ENCODE measurements at places on chromosomes 6 and 20.

DNA sequence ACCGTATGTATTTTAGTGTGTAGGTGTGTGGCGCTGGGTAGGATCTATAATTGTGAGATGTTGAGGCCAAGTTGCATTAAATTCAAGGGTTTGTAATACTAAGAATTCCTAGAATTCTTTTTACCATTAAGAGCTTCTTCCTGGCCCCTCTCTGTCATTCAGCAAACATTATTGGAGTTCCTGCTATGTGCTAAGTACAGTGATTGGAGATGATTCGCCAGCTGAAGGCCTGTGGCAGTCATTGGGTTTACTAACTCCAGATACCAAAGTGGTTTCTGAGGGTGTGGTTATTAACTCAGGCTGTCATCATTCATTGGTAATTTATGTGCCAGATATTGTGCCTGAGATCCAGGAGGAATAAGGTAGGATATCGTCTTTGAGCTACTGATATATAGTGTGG is 167.1 kb downstream of the LAMA2 start:
- DNase-seq: no peak

GRCh38 chr6:97067045-97067444 is 142.5 kb downstream of the KLHL32 start:
- no peak for DNase-seq

DNA sequence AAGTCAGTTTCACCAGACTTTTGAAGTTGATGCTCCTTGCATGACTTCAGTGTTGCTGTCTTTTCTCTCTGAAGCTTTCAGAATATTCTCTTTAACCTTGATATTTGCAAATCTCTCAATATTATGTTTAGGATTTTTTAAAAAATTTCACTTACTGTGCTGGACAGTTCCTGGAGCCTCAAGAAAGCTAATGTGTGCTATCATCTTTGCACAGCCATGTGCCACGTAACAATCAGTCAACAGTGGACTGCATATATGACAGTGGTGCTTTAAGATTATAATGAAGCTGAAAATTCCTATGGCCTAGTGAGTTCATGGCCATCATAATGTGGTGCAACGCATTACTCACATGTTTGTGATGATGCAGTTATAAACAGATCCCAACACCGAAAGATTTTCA is 59.1 kb upstream of the OGFRL1 start:
- no peak for DNase-seq

GRCh38 chr6:75932067-75932466 is 140.4 kb downstream of the IMPG1 start:
- DNase-seq: no peak

GRCh38 chr20:34984756-34985261 is 29.1 kb downstream of the MYH7B start:
- peak; percentile 36 for DNase-seq

- DNase-seq: no peak
Observed at GRCh38 chr20:61720348-61720696, 345.4 kb downstream of the TAF4 start.

DNA sequence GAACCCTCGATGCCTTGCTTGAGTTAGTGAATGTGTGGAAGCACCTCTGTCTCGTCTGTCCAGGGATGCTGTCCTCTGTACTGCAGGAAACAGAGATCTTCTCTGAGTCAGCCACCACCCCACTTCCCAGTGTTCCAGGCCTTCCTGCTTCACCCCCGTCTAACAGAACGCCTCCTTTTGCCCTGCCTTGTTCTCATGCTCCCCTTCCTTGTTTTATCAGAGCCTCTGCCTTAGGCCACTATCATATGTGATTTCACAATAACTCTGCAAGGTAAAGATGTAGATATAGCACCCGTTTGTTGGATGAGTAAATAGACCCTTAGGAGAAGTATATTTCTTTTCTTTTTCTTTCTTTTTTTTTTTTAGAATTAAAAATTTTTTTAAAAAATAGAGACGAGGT is 106.7 kb upstream of the CLDN20 start:
- DNase-seq: no peak

DNA sequence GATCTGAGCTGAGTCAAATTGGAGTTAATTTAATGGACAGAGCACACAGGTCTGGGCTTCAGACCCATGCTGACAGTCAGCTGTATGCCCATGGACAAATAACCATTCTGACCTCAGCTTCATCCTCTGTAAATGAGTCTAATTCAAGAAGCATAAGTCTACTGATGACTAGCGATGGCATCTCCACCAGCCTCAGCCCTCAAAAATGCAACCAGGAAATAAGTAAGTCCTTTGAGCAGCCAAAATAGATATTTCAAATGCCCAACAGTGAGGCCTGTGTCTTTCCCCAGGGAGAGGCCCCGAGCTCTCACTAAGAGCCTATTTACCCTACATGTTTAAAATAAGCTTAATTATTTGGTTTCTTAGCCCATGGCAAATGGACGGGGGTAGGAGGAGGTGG is 114.2 kb upstream of the MTHFD1L start:
- no peak for DNase-seq

DNA sequence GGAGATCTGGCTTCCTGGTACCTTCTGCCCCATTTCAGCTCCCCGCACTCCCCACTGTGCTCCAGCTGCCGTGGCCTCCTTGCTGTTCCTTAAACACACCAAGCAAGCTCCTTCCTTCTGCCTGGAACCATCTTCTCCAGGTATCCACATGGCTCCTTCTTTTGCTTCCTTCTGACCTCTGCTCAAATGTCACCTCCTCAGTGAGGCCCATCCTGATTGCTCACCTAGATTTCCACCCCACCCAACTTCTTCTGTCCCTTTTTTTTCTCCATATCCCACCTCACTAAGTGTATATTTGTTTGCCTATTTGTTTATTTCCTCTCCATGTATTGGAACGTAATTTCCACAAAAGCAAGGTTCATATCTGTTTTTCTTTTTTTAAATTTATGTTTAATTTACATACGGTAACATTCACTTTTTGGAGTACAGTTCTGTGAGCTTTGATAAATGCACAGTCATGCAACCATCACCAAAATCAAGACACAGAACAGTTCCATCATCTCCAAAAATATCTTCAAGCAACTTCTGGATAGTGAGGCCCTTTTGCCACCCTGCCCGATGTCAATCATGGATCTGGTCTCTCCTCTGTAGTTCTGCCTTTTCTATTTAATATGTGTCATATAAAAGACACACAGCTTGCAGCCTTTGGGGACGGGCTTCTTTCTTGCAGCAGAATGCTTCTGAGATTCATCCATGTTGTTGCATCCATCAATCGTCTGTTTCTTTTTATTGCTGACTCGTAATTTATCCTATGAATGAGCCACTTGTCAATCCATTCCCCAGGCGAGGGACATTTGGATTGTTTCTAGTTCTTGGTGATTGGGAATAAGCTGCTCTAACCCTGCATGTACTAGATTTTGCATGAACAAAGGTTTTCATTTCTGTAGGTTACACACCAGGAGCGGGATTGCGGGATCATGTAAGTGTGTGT is 46.3 kb downstream of the SLC2A10 start:
- DNase-seq: no peak

GRCh38 chr6:20866036-20866435 is 331.8 kb downstream of the CDKAL1 start:
- no peak for DNase-seq

GRCh38 chr20:36830791-36831691 is 44.9 kb upstream of the TLDC2 start:
- peak; percentile 52 for DNase-seq

GRCh38 chr20:45378191-45378590 is at the start of gene TP53TG5:
TSS of gene TP53TG5 (minus strand) at chr20:45378325. CDS start at chr20:45378236, 89 bp downstream.
- DNase-seq: no peak

GRCh38 chr20:9218531-9218961 is 149.7 kb downstream of the PLCB4 start:
- DNase-seq: no peak

- no peak for DNase-seq
Observed at GRCh38 chr6:92681401-92681800, 738.0 kb downstream of the EPHA7 start.

DNA sequence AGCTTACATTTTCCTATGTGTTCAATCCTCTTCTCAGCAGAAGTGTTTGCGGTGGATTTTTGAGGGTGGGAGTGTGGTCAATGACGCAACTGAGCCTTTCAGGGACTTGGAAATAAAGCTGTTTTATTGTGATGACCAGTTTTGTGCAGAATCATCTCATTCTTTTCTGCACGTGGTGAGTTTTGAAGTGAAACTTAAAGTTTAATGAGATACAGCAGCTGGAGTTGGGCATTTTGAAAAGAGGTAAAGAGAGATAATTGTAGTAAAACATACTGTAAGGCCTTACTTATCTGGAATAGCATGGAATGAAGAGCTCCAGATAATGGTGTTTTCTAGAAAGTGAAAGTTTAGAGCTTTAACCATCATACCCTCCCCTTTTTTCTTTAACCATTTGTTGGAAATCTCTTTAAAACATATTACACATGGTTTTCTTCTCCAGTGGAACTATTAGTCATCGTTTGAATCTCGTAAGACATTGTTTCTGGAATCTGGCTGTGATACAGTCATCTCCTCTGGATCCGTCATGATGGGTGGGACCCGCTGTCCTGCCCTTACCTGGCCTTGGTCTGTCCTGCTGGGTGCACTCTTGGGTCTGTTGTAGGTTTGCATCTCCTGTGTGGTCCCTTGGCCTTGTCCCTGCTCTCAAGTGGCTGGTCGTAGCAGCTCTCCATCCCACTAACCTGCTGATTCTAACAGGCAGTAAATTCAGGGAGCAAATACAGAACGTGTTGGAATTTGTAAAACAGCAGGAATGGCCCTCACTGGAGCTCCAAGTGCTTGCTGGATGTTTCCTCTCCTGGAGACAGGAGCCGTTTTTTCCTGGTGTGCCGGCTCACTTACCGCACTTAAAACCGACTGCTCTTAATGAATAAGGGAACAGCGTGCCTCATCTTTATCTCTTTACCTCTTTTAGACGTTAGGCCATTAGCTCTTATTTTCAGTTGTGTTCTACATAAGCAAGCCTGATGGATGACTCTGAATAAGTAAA is 29.8 kb downstream of the UST start:
- DNase-seq: peak; percentile 72

- DNase-seq: no peak
Observed at GRCh38 chr6:11432713-11433450, 104.7 kb upstream of the TMEM170B start.

DNA sequence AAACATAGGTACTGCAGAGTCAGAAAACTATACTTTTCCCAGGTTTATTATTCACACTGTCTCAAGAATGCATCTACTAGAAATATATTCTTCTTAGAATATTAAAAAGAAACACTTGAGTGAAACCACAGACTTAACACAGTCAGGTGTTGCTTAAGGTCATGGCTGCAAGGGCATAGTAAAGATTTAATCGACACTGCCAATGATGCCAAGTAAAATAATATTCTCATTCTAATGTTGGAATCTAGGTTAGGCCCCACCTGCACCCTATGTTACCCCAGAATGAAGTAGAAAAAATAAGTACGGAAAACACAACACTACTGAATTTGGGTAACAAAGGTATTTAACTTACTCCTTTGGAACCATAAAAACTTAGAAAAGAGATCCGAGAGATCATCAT is 155.0 kb downstream of the RALGAPA2 start:
- DNase-seq: no peak

GRCh38 chr6:15284743-15285142 is 38.9 kb downstream of the JARID2 start:
- no peak for DNase-seq

DNA sequence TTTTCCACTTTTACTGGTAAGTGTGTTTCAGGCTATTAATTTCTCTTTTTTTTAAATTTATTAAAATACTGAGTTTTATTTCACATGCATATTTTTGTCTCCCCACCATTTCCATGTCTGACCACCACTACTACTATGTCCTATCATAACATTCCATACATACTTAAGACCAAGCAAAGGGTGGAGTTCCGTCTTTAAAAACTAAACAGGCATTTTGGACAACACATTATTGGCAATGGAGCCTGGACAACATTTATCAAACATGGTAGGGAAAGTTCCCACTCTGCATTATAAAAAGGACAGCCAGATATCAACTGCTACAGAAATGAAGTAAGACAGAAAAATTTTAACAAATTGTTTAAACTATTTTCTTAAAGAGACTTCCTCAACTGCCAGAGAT is 91.9 kb downstream of the LMBRD1 start:
- no peak for DNase-seq

GRCh38 chr6:56040889-56041301 is 165.5 kb upstream of the BMP5 start:
- DNase-seq: no peak

DNA sequence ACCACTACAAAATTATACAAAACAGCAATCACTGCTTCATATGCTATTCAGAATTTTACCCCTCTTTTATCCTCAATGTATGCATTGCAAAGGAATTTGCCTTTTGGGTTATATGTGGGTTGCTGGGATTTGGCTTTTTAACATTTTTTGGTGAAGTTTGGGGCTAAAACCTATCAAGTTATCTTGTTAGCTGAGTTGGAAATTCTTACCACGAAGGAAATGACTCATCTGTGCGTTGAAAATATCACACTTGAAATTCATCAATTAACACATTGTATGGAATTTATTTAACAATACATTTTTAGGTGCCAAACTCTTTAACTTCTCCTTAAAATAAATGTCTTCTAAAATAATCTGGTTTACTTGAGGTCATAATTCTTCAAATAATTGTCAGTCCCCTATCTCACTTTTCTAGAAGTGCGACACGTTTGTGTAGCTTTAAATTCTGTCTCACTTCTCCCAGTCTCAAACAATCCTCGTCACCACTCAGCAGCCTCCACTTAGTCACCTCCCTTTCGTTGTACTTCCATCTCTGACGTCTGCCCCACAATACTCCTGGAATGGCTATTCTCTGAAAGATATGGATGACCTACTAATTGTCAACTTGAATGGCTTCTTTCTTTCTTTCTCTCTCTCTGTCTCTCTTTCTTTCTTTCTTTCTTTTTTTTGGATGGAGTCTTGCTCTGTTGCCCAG is 88.5 kb downstream of the PHACTR1 start:
- no peak for DNase-seq

DNA sequence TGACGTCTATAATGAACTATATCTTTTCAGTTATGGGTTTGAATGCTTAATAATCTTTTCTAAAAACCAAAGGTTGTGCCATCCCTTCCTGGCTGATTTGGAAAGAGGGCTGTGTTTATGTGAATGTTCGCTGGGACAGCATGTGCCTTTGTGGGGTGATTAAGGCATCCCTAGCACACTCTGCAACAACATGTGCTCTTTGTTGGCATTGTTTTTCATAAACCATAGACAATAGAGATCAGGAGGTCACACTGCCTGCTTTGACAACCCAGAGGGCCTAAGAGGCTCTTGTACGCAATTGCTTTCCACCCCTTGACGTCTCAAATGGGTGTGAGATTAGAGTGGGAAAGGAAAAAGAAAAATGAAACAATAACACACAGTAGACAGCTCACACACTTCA is 116.0 kb downstream of the LRRC1 start:
- DNase-seq: no peak

GRCh38 chr6:55983861-55984260 is 108.5 kb upstream of the BMP5 start:
- DNase-seq: no peak

GRCh38 chr6:169556758-169557548 is 144.9 kb downstream of the WDR27 start:
- DNase-seq: no peak

GRCh38 chr6:143264986-143265764 is 185.3 kb downstream of the ADAT2 start:
- DNase-seq: no peak

GRCh38 chr6:63862486-63863198 is 227.0 kb downstream of the PHF3 start:
- no peak for DNase-seq
